ENCODE measurements at places on chromosomes 16 and 17.

- no peak for DNase-seq
These were observed 48.0 kb upstream of the RBFOX3 start for GRCh38 chr17:79658811-79659207.

DNA sequence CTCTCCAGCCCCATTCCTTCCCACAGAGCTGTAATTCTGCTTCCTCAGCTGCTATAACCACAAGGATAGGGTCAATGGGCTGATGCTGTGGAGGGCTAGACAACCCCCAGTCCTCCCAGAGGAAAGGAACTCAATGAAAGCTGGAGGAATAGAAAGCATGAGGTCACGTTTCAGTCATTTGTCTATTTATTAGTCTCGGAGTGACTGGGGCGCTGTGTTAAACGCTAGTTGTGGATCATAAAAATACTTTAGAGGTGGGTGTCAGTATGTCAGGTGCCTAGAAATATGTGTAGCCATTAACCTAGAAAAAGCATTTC is 787 bp upstream of the CCL3L1 start:
- DNase-seq, result no peak

GRCh38 chr16:68284847-68285246 is 20.5 kb downstream of the SLC7A6 start:
- no peak for DNase-seq

DNA sequence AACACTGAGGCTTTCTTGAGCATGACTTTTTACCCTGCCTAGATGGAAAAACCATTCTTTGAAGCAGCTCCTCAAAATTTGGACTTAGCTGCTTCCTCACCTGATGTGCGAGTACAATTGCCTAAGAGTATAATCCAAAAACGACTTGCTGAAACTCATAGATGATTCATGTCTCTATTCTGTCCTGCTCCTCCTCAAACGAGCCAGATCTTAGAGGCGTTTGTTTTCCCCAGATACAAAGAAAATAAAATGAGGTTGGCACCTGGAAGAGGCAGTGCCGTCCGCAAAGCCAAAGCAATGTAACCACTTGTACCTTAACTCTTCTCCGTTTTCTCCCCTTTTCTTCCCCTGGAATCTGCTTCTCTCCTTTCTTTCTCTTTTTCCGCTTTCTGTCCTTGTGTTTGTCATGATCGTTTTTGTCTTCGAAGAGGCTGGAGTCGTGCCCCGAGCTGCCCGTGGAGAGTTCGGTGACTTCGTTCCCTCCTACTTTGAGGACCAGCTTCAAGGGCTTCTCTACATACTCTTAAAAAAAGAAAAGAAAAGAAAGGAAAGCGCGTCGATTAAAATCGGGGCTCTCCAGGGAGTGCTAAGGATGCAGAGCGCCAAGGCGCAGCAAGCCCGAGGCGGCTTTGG is 895 bp downstream of the BRD7 start:
- DNase-seq, result no peak

- no peak for DNase-seq
These were observed 98.2 kb downstream of the AXIN2 start for GRCh38 chr17:65463242-65463641.

DNA sequence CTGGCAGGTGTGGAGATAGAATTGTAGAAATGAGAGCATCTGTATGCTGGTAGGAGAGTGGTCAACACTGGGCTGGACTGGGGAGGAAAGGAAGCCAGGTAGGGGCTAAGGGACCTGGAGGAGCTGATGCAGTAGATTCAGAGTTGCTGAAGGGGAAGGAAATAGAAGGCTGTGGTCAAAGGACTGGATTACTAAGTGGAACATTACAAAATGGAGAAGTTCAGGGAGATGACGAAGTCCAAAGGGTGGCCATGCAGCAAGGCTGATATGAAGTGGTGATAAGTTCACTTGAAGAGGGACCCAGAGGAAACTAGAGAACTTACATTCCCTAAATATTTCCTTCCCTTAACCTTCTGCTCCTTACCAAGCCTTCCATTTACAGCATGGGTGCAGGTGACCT is 8.6 kb upstream of the CCL2 start:
- no peak for DNase-seq

Data from stimulated activated CD8-positive, alpha-beta memory T cell treated with anti-CD3 and anti-CD28 coated beads, Interleukin-4, amount 100 ng/mL, for 1 hour (primary cell).